ENCODE measurements at places on chromosomes 7 and 10. TPM values are rescaled to one million over a fixed set of nuclear protein-coding genes. Genes with fewer than 3 reads are reported as not detected.

The NPFFR1 gene
- not detected for total RNA-seq

DNA sequence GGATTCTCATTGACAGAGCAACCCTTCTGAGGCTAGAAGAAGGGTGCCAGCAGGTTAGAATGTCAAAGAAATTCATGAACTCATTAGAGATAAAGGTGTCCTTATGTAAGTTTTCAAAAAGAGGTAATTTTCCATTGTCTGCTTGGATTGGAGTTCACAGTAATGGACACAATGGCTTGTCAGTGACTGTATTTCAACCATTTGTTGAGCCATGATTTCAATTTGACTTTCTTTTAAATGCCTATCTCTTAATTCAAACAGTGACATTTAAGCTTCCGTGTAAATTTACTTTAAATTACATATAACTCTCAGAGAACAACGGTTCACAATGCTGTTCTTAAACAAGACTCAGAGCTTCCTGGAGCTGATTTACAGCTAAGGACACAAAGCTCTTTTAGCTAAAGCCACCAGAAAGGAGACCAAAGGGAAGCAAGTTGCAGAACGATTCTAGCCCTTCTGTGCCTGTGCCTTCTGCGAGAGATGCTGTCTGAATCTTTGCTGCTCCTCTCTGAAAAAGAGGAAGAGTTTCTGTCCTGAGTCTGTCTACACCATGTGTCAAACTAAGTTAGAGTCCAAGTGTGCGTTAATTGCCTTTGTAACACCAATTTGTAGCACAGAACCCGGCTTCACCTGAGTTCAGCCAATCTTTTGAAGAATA, 42.2 kb upstream of the PFKP start:
- H3K36me3 ChIP-seq: no peaks in the 10 kb centered on the region
- H3K4me3 ChIP-seq: no peak overlapping the region
- H3K27ac ChIP-seq: no peak overlapping the region
- no peaks in the 10 kb centered on the region for H3K27me3 ChIP-seq
- DNase-seq: no peak

The RTKN2 gene
- total RNA-seq: 1.6 TPM

DNA sequence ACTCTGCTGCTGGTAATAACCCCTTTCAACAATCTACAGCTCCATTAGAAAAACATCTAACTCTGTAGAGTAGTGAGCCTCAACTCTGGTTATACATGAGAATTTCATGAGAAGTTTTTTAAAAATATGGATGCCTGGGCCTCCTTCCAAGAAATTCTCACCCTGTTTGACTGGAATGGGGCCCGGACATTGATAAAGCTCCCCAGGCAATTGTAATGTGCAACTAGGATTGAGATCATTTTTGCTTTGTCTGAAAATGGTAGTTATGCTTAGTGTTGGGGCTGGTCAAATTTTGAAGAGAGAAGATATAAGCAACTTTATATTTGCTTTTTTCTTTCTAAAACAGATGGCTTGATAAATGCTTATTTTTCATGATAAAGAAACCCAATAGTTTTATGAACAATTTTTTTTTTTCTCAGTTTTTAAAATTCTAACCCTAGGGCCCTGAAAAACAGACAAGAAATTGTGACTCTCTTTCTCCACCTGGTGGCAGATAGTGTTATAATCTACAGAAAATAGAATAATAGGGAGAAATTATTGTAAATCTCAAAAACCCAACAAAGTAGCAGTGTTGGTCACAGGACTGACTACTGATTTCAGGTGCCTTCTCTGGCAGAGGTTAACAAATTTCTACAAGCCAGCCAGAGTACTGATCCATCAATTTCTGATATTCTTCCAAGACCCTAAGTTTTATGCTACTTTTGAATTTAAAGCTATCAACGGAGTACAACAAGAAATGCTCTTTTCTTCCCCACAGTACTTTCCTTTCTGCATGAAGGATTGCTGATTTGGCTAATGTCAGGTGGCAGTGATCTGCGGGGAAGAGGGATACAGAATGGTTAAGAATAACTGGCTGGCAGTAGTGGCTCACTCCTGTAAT, 174.8 kb downstream of the DKK1 start:
- no peaks in the 10 kb centered on the region for H3K27me3 ChIP-seq
- no peaks in the 10 kb centered on the region for H3K36me3 ChIP-seq
- H3K27ac ChIP-seq: no peak overlapping the region

The ADCYAP1R1 gene
- 2.2 TPM for total RNA-seq

The NPSR1 gene
- total RNA-seq: not detected

The ACTR1A gene
- 104 TPM for total RNA-seq

GRCh38 chr10:97217299-97217698, 31.5 kb upstream of the SLIT1 start:
- no peak for DNase-seq
- no peak overlapping the region for H3K4me3 ChIP-seq
- H3K27me3 ChIP-seq: no peaks in the 10 kb centered on the region
- H3K4me1 ChIP-seq: no peaks in the 10 kb centered on the region

- no peak overlapping the region for H3K4me3 ChIP-seq
- H3K4me1 ChIP-seq: no peaks in the 10 kb centered on the region
- no peaks in the 10 kb centered on the region for H3K36me3 ChIP-seq
- no peak overlapping the region for H3K27ac ChIP-seq
These were observed 23.6 kb upstream of the VPS41 start for GRCh38 chr7:38932509-38933168.

GRCh38 chr10:13788320-13788600, 201.5 kb downstream of the PRPF18 start:
- no peak for DNase-seq
- no peaks in the 10 kb centered on the region for H3K27me3 ChIP-seq
- H3K36me3 ChIP-seq: no peaks in the 10 kb centered on the region
- H3K27ac ChIP-seq: peak overlapping the region; percentile 68
- peaks cover 39% of the 10 kb centered on the region for H3K4me1 ChIP-seq

- H3K27me3 ChIP-seq: no peaks in the 10 kb centered on the region
- no peak overlapping the region for H3K27ac ChIP-seq
- no peaks in the 10 kb centered on the region for H3K36me3 ChIP-seq
These were observed 262.7 kb downstream of the BMPER start for GRCh38 chr7:34168013-34168412.

The SMARCD3 gene
- total RNA-seq: 42.2 TPM

GRCh38 chr10:43983405-43983804, 334.7 kb upstream of the ZNF32 start:
- no peak overlapping the region for H3K4me3 ChIP-seq
- no peaks in the 10 kb centered on the region for H3K36me3 ChIP-seq

- H3K27me3 ChIP-seq: no peaks in the 10 kb centered on the region
- no peak overlapping the region for H3K4me3 ChIP-seq
- DNase-seq: no peak
- H3K27ac ChIP-seq: no peak overlapping the region
- no peaks in the 10 kb centered on the region for H3K4me1 ChIP-seq
- no peaks in the 10 kb centered on the region for H3K36me3 ChIP-seq
These were observed 19.4 kb downstream of the ZWINT start for GRCh38 chr10:56341612-56342011.

GRCh38 chr7:98202367-98203195, 8.7 kb upstream of the BHLHA15 start:
- H3K4me3 ChIP-seq: no peak overlapping the region
- peaks cover 13% of the 10 kb centered on the region for H3K36me3 ChIP-seq
- H3K27ac ChIP-seq: no peak overlapping the region
- H3K4me1 ChIP-seq: no peaks in the 10 kb centered on the region
- DNase-seq: no peak
- H3K27me3 ChIP-seq: no peaks in the 10 kb centered on the region

DNA sequence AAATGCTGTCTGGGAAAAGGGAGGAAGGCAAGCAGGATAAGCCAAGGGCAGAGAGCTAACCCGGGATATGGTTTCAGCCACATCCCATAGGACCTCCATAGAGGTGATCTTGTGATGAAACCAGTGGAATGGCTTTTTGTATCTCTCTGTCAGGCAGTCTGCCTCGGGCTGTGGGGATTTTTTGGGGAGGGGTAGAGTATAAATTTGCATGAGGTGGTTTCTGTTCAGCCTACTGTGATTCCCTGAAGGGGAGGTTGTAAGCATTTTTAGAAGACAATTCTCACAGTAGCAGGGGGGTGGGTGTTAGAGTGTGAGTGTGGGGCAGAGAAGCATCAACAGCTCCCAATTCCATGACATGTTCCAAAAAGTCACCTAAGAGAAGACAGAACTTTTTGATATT, 11.8 kb downstream of the OR9A2 start:
- no peak overlapping the region for H3K27ac ChIP-seq
- H3K4me1 ChIP-seq: peaks cover 10% of the 10 kb centered on the region
- DNase-seq: no peak

The MOGAT3 gene
- not detected for total RNA-seq

DNA sequence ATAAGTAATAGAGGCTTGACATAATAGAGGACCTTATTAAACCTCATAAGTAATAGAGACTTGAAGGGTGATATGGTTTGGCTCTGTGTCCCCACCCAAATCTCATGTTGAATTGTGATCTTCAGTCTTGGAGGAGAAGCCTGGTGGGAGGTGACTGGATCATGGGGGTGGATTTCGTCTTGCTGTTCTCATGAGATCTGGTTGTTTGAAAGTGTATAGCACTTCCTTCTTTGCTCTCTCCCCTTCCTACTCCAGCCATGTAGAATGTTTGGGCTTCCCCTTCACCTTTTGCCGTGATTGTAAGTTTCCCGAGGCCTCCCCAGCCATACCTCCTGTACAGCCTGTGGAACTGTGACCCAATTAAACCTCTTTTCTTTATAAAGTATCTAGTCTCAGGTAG, 8.6 kb downstream of the KIFBP start:
- no peaks in the 10 kb centered on the region for H3K27me3 ChIP-seq
- H3K36me3 ChIP-seq: peaks cover 7% of the 10 kb centered on the region
- DNase-seq: no peak
- H3K4me1 ChIP-seq: peaks cover 15% of the 10 kb centered on the region
- H3K4me3 ChIP-seq: no peak overlapping the region
- no peak overlapping the region for H3K27ac ChIP-seq

- H3K4me3 ChIP-seq: no peak overlapping the region
- DNase-seq: no peak
- H3K27ac ChIP-seq: no peak overlapping the region
- no peaks in the 10 kb centered on the region for H3K36me3 ChIP-seq
- no peaks in the 10 kb centered on the region for H3K4me1 ChIP-seq
- H3K27me3 ChIP-seq: no peaks in the 10 kb centered on the region
These were observed 27.5 kb upstream of the NAMPT start for GRCh38 chr7:106312099-106312871.

DNA sequence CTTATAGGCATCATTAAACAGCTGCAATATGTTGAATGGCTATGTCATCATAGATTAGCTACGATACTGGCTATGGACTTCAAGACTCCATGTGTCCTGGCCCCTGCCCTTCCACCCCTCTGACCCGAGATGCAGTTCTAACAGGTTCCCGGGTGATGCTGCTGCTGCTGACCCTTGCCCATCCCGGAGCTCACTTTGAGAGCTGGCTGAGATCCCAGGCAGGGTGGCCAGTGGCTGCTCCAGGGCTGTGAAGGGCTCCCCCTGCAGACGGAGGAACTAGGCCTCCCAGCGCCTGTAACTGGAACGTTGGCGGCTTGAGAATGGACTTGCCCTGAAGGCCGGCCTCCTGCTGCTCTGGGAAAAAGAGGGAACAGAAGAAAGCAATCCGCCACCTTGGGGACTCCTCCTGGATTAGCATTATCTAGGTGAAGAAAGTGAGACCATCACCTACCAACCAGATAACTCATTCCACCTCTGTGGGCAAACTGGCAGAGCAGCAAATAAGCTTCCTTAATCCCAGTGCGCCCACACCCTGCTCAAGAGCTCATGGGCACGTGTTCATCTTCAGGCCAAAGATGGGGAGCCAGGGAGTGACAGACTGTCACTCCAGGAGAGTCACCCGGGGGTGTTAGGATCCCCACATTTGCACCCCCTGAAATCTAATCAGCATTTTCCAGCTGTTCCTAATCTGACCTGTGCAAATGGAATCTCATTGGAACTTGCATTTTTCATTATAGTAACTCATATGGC, 56.8 kb downstream of the PARP12 start:
- peak; percentile 29 for DNase-seq
- no peak overlapping the region for H3K4me3 ChIP-seq
- H3K27ac ChIP-seq: no peak overlapping the region
- H3K27me3 ChIP-seq: no peaks in the 10 kb centered on the region

The TMEM130 gene
- 0.63 TPM for total RNA-seq

DNA sequence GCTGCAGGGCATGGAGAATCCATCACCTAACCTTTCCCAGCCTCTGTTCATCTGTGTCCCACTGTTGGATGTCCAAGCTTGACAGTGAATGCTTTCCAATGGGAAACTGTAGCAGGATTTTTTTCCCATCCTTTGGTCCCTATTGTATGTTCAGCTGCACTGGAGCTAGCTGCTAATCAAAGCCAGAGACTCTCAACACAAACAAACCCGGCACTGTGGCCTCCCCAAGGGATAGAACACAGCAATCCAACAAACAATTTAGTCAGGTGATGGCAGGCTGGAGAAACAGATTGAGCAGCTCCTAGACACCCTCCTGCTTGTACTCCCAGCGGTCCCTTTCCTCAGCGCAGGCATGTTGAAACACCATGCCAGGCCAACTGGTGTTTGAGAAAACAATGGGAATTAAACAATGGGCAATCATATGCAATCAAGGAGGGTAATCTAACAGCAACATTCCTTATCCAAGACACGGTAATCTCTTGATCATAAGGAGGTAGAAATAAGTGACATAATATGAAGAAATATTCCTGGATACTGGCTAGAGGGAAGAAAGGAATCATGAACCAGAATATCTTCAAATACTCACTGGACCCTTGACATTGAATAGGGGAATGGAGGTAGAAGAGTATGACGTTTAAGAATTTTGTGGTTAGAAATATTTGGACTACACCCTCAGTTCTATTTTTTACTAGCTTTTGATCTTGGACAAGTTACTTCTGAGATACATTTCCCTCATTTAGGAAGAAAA, 15.0 kb downstream of the PTN start:
- H3K4me1 ChIP-seq: no peaks in the 10 kb centered on the region
- DNase-seq: no peak
- no peaks in the 10 kb centered on the region for H3K36me3 ChIP-seq
- H3K27me3 ChIP-seq: no peaks in the 10 kb centered on the region
- H3K4me3 ChIP-seq: no peak overlapping the region

DNA sequence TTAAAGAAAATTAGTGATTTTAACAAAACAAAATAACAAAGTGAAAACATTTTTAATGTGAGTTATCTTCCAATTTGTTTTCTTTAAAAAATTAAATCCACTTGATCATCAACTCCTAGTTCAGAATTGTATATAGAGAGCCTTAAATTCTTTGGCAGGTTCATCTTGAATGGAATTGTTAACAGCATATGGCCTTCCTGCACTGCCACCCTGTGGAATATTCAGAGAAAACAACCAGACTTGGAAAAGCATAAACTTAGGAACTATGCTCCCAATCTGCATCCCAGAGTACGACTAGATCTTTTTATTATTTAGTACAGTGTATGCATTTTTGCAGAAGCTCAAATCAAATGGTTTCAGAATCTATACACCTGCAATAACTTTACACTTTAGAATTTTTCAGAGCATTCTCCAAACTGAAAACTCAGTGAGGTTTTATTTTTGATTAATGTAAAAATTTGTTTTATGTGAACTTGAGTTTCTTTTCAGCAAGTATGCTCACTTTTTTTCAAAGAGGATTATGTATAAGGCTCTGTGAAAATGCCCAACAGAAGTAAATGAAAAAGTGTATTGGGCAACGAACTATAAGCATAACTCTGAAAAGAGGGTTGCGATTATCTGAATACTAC, 44.9 kb upstream of the ANK3 start:
- H3K36me3 ChIP-seq: no peaks in the 10 kb centered on the region
- peaks cover 9% of the 10 kb centered on the region for H3K4me1 ChIP-seq
- no peak overlapping the region for H3K27ac ChIP-seq
- peak; percentile 44 for DNase-seq

The SORCS1 gene
- 6.6 TPM for total RNA-seq

GRCh38 chr10:93368210-93368609, 113.9 kb downstream of the MYOF start:
- H3K4me1 ChIP-seq: no peaks in the 10 kb centered on the region
- H3K36me3 ChIP-seq: peaks cover 32% of the 10 kb centered on the region
- DNase-seq: no peak
- H3K27ac ChIP-seq: no peak overlapping the region
- no peak overlapping the region for H3K4me3 ChIP-seq

The MTG1 gene
- 23.8 TPM for total RNA-seq

The PLPP4 gene
- 0.54 TPM for total RNA-seq

Measured in thyroid gland (tissue), 4 donors.